ENCODE measurements at places on chromosomes 5 and 9.
A peak's percentile ranks its signal among the peaks of the same experiment; 100 is the strongest.

GRCh38 chr5:13957032-13957645 is 12.7 kb upstream of the DNAH5 start:
- DNase-seq: peak; percentile 20

DNA sequence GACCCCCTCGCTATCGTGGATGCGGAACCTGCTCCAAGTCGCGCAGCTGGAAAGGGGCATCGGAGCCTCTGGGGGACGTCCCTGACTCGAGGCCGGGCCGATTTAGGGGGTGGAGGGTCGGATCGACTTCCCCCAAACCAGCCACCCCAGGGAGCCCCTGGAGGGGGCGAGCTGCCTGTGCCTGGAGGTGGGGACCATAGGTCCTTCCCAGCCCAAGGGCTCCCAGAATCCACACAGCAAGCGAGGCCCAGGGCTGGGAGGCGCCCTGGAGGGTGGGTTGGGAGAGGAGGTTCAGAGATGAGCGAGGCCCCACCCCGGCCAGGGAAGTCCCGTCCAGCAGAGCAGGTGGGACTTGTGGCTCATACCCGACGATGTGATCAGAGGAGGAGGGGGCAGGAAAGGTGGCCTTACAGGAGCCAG is 147.6 kb downstream of the GAPVD1 start:
- peak; percentile 66 for DNase-seq

- no peak for DNase-seq
Observed at GRCh38 chr9:89533411-89534095, 35.6 kb upstream of the SEMA4D start.

GRCh38 chr5:1799110-1799601 is 481 bp downstream of the MRPL36 start:
- DNase-seq: peak; percentile 57

DNA sequence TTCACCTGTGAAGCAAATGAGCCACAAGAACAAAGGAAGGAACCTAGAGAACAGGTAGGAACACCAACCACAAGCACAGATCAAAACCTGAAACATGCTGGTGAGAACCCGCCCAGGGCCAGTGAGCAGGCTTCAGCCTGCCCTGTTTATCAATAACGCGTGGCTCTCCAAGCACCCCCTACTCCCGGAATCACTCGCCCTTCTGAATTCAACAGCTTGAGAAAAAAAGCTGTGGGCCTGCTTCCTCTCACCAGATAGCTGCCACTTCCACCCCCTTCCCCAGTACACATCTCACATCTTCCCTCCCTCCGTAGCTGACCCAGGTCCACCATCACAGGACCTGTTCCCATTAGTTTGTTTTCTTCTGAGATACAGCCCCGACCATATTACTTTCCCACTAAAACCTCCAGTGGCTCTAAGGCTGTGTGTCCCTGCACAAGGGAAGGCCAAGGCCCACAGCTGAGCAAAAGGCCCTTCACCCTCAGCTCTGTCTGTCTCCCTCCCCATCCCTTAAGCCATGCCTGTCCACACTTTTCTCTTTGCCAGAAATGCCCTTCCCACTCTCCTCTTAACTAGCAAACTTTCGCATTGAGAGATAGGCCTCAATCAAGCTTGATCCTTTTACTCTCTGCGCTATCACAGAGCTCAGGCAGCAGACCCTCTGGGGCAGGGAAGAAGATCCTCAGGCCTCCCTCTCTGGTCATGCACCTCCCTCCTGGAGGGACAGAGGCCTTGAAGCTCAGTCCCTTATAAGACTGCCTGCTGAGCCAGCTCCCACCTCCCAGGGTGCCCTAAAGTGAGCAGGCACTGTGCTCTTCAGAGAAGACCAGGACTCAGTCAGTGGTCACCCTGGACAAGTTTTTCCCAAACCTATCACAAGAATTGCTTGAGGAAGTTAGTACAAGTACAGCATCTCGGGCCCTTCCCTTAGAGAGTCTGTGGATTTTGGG is 30.1 kb downstream of the B4GALT1 start:
- DNase-seq: no peak

DNA sequence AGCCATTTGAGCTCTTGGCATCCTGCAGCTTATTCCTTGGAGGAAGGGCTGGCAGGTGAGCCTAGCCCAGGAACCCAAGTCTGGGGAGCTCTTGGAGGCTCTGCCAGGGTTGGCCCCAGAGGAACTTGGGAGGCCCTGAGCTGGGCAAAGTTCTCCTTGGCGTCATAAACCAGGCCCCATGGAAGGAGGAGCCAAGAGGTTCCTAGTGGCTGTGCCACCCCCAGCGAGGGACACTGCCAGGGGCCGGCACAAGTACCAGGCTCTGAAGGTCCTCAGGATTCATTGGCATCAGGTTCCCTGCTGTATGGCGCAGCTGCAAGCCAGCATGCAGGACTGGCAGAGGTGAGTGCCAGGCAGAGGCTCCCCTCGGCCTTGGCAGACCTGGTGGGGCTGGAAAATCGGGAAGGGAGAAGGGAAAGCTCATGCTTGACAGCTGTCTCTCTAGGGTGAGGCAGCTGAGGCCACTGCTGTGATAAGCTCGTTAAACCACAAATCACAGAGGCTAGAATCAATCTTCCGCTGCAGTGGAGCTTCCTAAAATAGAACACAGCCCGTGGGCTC is 54.6 kb upstream of the SYNPO start:
- no peak for DNase-seq

DNA sequence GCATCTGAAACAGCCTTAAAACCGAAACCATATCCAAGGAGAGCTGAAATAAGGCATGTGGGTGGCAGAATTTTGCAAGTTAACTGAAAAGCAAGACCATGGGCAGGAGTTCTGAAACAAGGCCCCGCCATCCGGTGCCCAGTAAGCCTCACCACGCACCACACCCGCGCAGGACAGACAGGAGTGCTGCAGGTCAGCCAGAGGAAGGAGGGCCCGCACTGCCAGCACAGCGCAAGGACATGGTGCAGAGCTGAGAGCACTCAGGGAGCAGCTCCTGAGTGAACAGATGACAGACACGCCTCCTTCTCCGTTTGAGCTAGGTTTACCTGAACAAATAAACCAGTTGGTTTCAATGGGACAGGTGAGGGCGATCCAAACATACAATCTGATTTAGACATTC is 16.5 kb upstream of the ISCA1 start:
- DNase-seq: no peak

- no peak for DNase-seq
Observed at GRCh38 chr5:14510156-14510734, 71.3 kb upstream of the OTULINL start.

GRCh38 chr9:113349445-113350094 is at the start of gene BSPRY:
Gene BSPRY, plus strand, starts transcription at chr9:113349541. Its CDS starts 39 bp downstream, at chr9:113349580.
- DNase-seq: peak; percentile 62

- no peak for DNase-seq
Observed at GRCh38 chr5:86979811-86980411, 287.8 kb upstream of the RASA1 start.

GRCh38 chr5:138541511-138542179 is 1.4 kb downstream of the ETF1 start:
- no peak for DNase-seq

DNA sequence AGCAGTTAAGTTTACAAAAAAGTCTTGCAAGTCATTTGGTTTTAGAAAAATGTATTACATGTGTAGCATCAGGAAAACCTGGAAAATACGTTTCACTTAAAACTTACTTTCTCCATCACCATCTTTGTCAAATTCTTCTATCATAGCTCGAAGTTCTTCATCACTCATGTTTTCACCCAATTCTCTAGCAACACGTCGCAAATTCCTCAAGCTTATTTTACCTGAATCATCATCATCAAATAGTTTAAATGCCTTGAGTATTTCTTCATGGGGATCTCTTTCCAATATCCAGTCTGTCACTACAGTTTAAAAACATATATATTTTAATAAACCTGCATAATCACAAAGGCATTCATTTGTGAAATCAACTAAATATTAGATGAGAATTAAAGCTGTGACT is 10.3 kb downstream of the CETN3 start:
- no peak for DNase-seq

DNA sequence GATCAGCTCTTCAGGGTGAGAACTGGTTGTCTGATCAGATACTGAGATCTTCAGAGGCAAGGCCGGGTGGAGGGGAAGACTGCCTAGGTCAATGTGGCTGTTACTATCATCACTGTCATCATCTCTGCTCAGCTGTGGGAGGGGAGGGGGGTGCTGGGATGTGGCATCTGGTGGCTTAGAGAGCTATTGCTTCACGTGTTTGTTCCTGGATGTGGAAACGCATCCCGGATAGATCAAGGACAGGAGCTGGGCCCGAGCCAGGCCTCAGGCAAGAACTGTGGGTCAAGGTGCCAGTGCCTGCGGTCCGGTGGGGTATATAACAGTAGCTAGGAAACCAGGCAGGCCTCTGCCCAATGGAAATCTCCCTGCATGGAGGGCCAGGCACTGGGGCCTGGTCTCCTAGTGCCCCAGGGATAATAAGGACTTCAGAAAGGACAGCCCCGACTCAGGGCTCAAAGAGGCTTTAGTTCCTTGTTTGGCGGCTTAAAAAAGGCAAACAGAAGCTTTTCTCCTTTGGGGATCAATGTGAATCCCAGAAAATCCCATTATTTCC is 30.3 kb upstream of the TIFAB start:
- no peak for DNase-seq

- no peak for DNase-seq
Observed at GRCh38 chr5:76604838-76605237, 18.4 kb downstream of the F2RL2 start.

GRCh38 chr5:1747079-1747802 is 52.4 kb downstream of the MRPL36 start:
- DNase-seq: no peak

All from GM10248 (cell line).